ENCODE measurements at places on chromosomes 3 and 15. TPM values are rescaled to one million over a fixed set of nuclear protein-coding genes. Genes with fewer than 3 reads are reported as not detected.

DNA sequence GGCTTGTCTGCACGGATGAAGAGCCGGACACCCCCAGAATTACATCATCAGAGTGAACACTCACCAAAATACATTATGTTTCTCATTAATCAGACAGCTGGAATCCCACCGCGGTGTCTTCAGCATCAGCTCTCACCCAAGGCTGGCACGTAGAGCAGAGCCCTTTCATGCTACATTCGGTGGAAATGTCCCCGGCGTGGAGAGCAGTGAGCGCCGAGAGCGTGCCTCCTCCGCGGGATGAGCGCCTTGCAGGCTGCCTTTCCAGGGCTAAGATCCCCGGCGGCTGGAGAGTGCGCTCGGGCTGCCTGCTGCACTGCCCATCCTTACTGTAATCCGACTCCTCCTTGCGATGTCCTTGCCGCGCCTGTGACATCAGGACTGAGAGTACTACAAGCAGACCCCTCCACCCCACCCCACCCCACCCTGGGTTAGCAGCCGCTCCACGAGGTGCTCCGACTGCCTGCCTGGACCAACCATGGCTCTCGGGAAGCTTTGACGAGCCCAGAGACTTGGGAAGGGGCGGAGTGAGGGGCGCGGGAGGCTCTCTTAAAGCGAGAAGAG is at the start of gene ZNF385D:
Gene ZNF385D, minus strand, starts transcription at position 380 of the 561 bp plus-strand sequence. Its CDS starts 294 bp downstream, at position 86.
- H3K4me1 ChIP-seq, result peaks cover 6% of the 10 kb centered on the region
- DNase-seq, result peak; percentile 61
- H3K27me3 ChIP-seq, result no peaks in the 10 kb centered on the region
- no peak within 1 kb of the TSS for H3K27ac ChIP-seq
- H3K4me3 ChIP-seq, result peak within 1 kb of the TSS; percentile 61
- no peaks in the 10 kb centered on the region for H3K36me3 ChIP-seq

Gene CCDC54
- not detected for total RNA-seq

DNA sequence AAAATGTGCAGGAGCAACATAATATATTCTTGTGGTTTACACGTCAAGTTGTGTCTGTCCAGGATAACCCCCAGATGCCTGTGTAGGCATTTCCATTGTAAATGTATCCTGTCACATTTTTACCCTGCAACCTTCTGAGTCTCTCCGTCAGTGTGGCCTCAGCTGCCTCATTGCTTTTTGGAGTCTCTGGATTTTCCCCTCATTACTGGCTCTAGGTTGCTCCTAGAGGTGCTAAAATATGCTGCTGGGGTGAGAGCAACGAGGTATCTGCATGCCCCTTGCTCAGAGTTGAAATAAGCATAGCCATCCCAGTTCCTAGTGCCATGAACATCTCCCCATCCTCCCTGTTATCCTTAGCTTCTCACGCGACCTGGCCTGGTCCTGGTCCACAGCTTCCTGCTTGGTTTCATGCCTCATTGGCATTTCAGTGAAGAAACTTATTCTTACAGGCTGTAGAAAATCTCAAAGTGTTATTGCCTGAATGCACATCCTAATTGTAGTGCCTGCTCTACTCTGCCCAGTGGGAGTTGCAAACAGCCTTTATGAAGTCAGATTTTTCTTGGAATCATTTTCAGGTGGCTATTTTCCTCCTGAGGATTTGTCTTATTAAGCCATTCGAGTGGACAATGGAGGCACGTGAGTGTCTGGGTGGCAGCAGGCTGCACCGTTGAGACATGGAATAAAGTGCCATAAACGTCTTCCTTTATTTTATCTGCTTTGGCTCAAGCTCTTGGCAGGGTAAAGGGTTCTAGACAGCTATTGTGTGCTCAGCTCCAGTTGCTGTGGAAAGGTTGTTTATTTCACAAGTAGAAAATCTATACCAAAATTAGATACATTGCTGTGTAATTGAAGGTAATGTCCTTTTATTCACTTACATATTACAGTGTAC is 33.2 kb downstream of the OXNAD1 start:
- H3K27ac ChIP-seq, result peak overlapping the region; percentile 19
- no peaks in the 10 kb centered on the region for H3K27me3 ChIP-seq
- no peak overlapping the region for H3K4me3 ChIP-seq
- no peak for DNase-seq
- H3K36me3 ChIP-seq, result no peaks in the 10 kb centered on the region

Gene FAM107A
- not detected for total RNA-seq

Gene PRKCI
- total RNA-seq, result 54.8 TPM

DNA sequence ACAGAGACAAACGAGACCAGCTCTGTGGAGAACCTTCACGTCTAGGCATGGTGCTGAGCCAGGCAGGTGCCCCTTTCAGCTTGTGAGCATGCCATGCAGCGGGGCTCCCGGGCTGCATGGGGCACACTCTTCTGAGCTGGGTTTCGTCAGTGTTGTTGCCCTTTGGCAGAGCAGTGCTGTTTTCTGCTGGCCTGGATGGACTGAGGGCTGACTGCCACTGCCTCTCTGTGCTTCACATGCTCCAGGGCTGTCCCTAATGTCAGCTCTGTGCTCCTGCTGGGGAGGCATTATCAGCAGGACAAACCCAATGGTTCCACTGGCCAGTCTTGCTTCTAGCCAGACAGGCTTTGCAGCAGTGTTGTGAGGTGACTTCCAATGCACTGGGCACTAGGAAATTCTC is 9.5 kb downstream of the GASK1A start:
- no peak overlapping the region for H3K27ac ChIP-seq
- H3K36me3 ChIP-seq, result no peaks in the 10 kb centered on the region
- DNase-seq, result no peak
- H3K4me1 ChIP-seq, result no peaks in the 10 kb centered on the region
- H3K4me3 ChIP-seq, result no peak overlapping the region
- H3K27me3 ChIP-seq, result no peaks in the 10 kb centered on the region

Gene TERB2
- not detected for total RNA-seq

- no peak overlapping the region for H3K4me3 ChIP-seq
- DNase-seq, result peak; percentile 72
- H3K4me1 ChIP-seq, result no peaks in the 10 kb centered on the region
- no peak overlapping the region for H3K27ac ChIP-seq
- peaks cover 21% of the 10 kb centered on the region for H3K36me3 ChIP-seq
- H3K27me3 ChIP-seq, result no peaks in the 10 kb centered on the region
Measured at GRCh38 chr15:40217166-40217824, 21.6 kb upstream of the PAK6 start.

GRCh38 chr3:101351829-101352228 is 31.5 kb upstream of the IMPG2 start:
- H3K27me3 ChIP-seq, result no peaks in the 10 kb centered on the region
- H3K4me3 ChIP-seq, result no peak overlapping the region
- no peaks in the 10 kb centered on the region for H3K36me3 ChIP-seq
- no peaks in the 10 kb centered on the region for H3K4me1 ChIP-seq
- DNase-seq, result no peak

DNA sequence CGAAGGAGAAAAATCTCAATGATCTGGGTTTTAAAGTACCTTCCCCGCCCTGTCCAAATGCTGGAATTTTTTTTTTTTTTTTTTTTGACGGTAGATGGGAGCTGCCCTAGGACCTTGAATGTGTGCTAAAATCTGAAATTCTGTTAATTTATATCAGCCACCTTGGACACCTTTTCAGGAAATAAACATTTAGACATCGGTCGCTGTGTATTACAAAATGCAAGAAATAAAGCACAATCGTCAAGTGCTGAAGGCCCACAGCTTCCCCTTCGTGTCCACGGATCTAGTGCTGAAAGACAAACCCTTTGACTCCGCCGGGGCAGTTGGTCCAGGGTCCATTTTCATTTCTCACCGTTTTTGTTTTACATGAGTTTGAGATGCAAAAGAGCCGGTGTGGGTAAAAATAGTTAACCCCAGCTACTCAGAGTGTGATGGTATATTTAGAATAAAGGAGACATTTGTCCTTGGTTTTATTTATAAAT is 90.2 kb upstream of the CHD2 start:
- H3K27ac ChIP-seq, result peak overlapping the region; percentile 93
- peak overlapping the region; percentile 83 for H3K4me3 ChIP-seq
- H3K36me3 ChIP-seq, result no peaks in the 10 kb centered on the region
- DNase-seq, result peak; percentile 90
- peaks cover 28% of the 10 kb centered on the region for H3K4me1 ChIP-seq

GRCh38 chr3:131431754-131432153 is 50.2 kb downstream of the NUDT16 start:
- no peaks in the 10 kb centered on the region for H3K36me3 ChIP-seq
- no peak for DNase-seq
- H3K4me1 ChIP-seq, result no peaks in the 10 kb centered on the region

DNA sequence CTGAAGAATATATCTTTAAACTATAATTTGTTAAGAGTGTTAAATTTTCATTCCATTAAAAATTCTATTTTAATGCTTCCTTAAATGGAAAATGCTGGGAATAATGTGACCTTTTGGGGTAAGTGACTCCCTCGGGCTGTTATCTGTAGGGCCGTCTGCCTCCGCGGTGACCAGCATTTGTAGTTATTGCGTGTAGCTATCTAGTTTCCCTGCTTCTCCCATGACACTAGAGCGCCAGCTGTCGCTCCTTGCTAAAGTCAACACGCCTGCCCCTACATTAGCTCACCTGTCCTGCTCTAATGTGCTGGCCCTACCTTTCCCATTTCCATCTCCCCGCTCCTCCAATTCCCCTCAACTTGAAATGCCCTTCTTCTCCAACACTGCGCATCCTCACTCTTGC is 12.4 kb upstream of the CHRM5 start:
- DNase-seq, result no peak
- H3K27ac ChIP-seq, result no peak overlapping the region
- no peak overlapping the region for H3K4me3 ChIP-seq
- H3K27me3 ChIP-seq, result no peaks in the 10 kb centered on the region
- peaks cover 11% of the 10 kb centered on the region for H3K4me1 ChIP-seq

DNA sequence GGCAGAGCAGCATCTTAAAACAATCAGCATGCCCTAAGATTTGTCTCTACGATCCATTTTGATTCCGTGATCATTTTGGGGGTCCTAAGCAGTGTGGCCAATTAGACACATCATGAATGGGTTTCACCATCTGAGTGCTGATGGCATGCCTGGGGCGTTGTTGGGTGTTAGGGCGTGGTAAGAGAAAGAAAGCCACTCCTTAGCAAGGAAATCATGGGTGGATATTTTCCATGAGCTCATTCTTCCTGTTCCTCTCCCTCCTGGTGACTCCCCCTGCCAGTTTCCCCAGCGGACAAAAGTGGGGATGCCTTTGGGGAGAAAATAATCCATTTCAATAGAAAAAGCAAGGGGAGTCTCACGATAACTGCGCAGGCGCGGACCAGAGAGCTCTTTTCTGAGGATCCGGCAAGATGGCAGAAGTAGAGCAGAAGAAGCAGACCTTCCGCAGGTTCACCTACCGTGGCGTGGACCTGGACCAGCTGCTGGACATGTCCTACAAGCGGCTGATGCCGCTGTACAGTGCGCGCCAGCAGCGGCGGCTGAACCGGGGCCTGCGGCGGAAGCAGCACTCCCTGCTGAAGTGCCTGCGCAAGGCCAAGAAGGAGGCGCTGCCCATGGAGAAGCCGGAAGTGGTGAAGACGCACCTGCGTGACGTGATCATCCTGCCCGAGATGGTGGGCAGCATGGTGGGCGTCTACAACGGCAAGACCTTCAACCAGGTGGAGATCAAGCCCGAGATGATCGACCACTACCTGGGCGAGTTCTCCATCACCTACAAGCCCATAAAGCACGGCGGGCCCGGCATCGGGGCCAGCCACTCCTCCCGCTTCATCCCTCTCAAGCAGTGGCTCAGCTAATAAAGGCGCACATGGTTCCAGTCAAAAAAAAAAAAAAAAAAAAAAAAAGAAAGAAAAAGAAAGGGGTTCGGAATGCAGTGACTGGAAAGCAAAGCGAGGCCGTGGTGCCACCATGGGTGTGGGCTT is 301.8 kb downstream of the LRTM1 start:
- H3K36me3 ChIP-seq, result no peaks in the 10 kb centered on the region
- no peak overlapping the region for H3K4me3 ChIP-seq
- H3K4me1 ChIP-seq, result no peaks in the 10 kb centered on the region
- H3K27ac ChIP-seq, result no peak overlapping the region
- DNase-seq, result no peak

DNA sequence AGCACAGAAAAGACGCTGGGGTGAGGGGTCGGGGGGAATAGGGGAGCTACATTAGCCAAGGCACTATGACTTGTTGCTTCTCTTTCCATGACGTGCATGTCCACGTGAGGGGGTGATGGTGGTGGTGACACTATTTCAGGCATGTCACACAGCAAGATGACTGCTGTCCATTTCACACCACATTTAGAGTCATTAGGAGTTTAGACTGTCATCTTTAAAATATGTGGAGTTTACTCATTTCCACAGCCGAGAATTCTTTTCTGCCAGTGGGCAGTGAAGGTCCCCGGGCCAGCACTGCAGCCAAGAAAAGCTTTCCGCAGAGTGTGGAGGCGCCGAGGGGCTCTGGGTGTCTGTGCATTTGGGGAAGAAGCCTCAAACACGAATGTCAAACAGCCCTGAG is 954 bp upstream of the DGKG start:
- peaks cover 56% of the 10 kb centered on the region for H3K27me3 ChIP-seq
- no peak overlapping the region for H3K27ac ChIP-seq
- H3K4me1 ChIP-seq, result peaks cover 16% of the 10 kb centered on the region
- no peak overlapping the region for H3K4me3 ChIP-seq

- peaks cover 9% of the 10 kb centered on the region for H3K4me1 ChIP-seq
- peak; percentile 99 for DNase-seq
- H3K4me3 ChIP-seq, result peak overlapping the region; percentile 49
- H3K27me3 ChIP-seq, result no peaks in the 10 kb centered on the region
- H3K36me3 ChIP-seq, result peaks cover under 1% of the 10 kb centered on the region
Measured at GRCh38 chr3:48739955-48740823, 23.2 kb upstream of the IP6K2 start.

Gene TGM5
- not detected for total RNA-seq

Gene FOXL2
- total RNA-seq, result under 0.01 TPM

DNA sequence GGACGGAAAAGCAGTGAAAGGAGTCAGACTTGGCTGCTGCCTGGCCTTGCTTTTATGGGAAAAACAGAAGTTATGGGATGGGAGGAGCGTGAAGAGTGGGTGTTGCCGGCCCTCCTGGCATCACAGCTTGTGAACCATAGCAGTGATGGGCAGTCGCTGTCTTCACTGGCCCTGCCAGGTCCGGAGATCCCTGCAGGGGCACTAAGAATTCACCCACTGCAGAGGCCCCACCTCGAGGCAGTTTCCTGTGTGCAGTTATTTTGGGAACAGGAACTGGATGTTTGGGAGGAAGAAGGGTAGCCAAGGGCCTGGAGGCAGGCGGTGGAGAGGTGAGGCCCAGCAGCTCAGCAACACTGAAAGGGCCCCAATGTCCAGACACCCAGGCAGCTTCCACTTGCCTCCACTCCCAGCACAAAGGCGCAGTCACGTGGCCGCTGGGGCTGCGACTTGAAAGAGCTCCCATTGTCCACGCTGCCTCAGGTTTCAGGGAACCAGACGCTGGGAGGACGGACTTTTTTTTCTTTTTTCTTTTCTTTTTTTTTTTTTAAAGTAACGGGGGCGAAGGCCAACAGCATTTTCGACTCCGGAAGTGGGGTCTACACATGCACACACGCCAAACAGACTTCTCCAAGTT is 255.6 kb downstream of the ZNF621 start:
- H3K36me3 ChIP-seq, result no peaks in the 10 kb centered on the region
- H3K27me3 ChIP-seq, result peaks cover 3% of the 10 kb centered on the region
- H3K4me3 ChIP-seq, result peak overlapping the region; percentile 67
- H3K4me1 ChIP-seq, result peaks cover 16% of the 10 kb centered on the region

Gene DLL4
- total RNA-seq, result not detected
